Hypothalamus (tissue), 51 donors: ENCODE measurements at places on chromosomes 16 and 17.

- no peak for DNase-seq
Observed at GRCh38 chr16:27483088-27483437, 66.7 kb downstream of the GTF3C1 start.

DNA sequence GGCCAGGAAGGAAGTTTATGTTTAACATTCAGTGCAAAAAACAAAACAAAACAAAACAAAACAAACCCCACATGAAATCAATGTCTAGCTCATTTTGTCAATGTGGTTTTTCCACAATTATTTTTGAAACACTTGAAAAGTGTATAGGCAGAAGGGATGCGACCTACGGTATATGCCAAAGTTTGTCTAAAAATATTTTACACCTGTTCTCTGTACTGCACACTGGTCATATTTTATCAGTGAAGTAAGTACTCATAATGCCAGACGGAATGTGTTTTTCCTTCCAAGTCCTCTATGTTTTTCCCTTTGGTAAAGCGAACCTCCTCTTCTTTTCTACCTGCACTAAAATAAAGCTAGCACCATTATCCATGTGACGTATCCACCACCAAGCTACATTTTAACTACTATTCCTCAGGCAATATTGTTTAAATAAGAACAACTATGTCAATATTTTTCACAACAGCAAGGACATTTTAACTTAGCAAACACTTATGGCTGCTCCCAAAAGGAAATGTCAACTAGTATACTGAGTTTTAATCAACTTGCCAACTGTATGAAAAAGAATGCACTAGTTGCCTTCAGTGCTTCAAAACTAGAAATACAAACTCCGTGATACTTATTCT, 10.3 kb downstream of the TOB1 start:
- no peak for DNase-seq

DNA sequence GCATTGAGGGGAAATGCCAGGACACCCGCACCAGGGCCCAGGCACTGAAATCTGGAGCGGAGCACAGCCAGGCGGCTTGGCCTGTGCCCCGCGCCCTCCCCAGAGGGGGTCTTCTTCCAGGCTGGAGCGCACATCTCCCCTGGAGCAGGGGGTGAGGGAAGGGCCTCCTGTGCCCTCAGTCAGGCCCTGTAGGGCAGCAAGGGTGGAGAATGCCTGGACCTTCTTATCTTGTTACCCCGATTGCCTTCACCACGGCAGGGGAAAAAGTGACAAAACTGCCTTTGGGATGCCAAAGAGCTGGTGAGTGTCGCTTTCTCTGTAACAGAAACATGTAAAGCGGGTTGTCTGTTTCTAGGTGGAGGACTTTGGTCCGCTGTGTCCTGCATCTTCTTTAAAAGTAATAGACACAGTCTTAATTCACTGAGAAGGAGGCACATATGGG, 48.3 kb upstream of the BAHCC1 start:
- no peak for DNase-seq

- no peak for DNase-seq
Observed at GRCh38 chr16:75754141-75754540, 27.9 kb upstream of the CPHXL start.

DNA sequence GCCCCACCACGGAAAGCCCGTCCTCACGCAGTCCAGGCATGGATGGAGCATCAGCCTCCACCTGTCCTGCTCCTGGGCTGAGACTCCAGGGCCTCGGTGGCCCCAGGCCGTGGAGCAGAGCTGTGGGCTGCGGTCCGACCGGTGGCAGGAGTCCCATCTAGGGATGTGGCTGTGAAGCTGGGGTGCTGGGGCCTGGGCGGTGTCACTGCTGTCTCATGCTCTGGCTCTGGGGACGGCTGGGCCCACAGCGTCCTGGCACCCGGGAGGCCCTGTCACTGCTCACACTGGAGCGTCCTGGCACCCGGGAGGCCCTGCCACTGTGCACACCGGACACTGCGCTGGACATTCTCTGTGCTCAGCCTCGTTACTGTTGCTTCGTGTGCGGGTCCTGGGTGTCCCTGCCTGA, 8.4 kb downstream of the BAIAP2 start:
- DNase-seq = no peak

- DNase-seq = no peak
Observed at GRCh38 chr17:18379246-18380146, 1.9 kb downstream of the EVPLL start.

DNA sequence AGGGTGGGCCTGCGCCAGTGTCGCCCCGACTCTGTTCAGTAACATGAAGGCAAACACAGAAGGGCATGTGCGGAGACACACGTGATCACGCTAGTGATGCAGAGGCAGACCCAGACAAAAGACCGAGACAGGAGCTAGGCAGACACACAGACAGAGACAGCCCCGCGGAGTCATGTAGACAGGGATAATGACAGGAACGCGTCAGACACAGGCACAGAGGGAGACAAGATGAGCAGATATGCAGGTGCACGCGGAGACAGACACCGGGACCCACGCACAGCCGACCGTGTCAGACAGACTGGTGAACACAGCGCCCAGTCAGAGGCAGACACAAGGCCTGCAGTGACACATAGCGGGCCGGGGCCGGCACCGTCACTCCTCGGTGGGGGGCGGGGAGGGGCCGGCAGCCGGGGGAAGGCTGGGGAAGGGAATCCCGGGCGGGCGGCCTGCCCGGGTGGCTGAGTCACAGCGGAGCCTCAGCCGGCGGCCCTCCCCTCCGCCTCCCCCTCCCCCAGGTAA, 7.4 kb downstream of the KDM6B start:
- DNase-seq = peak; percentile 87

DNA sequence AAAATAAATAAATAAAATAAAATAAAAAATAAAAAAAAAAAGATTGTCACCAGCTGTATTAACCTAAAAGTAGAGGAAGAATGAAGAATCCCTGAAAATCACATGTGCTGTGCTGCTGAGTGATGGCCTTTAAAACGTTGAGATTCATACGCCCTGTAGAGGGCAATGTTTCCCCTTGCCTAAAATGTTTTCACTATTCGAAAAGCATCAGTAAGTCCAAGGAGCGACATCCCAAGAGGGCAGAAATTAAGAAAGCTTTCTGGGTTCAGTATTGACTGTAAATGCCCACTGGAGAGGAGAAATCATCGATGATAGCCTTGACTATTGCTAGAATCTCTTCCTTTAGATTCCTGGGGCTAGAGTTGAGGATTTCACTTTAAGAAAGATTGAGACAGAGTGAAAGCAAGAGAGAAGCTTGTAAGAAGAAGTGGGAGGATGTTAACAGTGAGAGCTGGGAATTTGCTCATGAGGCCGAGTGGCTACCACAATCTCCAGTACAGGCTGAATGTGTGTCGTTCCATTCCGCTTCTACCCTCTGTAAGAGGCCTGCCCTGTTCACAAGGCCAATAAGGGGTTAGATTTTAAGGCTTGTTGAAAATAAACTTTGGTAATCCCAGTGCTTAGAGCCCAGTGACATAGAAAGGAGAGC, 170.8 kb upstream of the FAM20A start:
- DNase-seq = no peak

- DNase-seq = no peak
Observed at GRCh38 chr16:88378836-88379693, 3.7 kb upstream of the ZNF469 start.

DNA sequence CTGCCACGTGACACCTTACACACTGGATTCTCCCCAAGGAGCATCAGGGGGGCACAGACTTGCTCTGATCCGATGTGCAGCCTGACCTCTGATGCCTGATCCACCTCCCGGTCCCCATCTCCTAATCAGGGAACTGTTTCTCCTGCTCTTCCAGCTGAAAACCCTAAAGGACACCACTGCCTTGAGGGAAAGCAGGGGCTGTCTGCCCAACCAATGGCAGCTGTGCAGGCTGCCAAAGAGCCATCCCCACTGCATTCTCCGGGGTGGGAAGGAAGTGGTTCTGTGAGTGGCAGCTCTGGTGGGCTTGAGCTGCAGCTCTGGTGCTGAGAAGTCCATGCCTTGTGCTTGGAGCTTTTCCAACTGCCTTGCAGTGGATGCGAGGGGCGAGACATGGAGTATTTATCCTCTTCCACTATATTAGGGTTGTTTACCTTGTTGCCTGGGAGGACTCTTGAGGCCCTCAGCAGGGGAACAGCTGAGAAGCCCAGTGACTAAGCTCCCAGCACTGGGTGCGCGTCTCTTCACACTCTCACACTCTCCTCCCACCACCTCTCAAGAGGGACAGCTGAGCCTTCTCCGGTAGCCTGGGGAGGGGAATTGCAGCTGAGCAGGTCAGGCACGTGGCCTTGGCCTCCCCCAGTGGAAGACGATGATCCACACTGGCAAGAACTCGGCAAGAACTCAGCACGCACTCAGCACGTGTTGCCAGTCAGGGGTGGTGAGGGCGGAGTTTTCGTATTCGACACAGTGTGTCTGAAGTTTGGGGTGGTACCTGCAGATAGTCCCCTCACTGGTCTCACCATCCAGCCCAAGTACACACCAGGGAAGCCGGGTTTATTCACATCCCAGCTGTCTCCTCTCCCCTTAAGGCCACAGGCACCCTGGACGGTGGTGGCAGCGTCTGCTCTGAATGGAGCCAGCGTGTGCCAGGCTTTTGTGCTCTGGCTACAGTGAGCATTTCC, 21.1 kb upstream of the SPATA32 start:
- DNase-seq = no peak

- DNase-seq = no peak
Observed at GRCh38 chr16:49578435-49579024, 204.9 kb downstream of the C16orf78 start.

- no peak for DNase-seq
Observed at GRCh38 chr16:192686-193085, 12.4 kb downstream of the HBQ1 start.

- peak; percentile 94 for DNase-seq
Observed at GRCh38 chr17:44199553-44200477, at the start of gene ATXN7L3. Gene ATXN7L3, minus strand, starts transcription at chr17:44199884. Its CDS starts 1,814 bp downstream, at chr17:44198070.

GRCh38 chr16:72066747-72067146, 3.7 kb downstream of the HPR start:
- no peak for DNase-seq

- DNase-seq = no peak
Observed at GRCh38 chr17:9110501-9110900, 89.2 kb downstream of the NTN1 start.

- DNase-seq = no peak
Observed at GRCh38 chr17:8004899-8005298, 2.5 kb downstream of the GUCY2D start.

DNA sequence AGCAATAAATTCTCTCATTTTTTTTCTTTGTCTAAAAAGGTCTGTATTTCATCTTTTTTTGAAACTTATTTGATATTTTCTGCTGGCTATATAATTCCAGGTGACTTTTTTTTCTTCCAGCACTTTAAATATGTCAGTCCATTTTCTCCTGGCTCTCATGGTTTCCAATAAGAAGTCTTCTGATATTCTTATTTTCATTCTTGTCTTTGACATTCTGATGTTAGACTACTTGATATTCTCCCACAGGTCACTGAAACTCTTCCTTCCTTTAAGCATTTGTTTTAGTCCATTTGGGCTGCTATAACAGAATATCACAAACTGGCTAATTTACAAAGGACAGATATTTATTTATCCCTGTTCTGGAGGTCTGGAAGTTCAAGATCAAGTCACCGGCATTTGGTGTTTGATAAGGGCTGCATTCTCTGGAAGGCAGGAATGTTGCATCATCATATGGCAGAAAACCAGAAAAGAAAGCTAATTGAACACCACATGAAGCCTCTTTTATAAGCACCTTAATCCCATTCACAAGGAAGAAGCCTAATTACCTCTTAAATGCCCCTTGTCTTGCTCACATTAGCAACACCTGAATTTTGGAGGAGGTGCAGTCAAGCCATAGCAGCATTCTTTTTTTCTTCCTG, 242.1 kb upstream of the TNRC6C start:
- DNase-seq = no peak

DNA sequence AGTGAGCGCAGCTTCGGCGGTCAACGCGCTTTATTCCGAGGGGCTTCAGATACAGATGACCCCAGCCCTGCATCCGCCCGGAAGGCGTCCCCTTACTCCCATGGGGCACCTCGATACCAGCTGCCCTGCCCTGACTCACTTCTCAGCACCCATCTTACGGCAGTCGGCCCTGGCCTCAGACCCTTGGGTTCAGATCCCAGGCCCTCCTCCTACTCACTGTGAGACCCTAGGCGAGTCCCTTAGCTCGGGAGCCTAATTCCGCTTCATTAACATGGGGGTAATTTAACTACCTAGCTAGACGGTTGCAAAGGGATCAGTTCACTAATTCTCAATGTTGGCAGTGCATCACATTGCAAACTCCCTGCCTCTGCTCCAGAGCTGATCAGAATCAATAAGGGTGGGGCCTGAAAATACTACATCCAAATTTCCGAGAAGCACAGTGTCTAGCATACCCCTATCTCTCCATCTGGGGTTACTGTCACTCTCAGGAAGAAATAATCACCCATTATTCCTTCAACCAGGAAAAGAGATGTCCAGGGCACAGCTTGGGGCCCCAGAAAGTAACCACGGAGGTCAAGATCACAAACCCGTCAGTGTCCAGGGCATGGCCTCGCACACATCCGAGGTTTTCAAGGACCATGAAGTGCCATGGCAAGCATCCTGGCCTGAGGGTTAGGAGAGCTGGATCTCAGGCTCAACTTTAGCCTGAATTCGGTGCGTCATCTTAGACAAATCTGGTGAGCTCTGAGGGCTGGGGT, 415 bp upstream of the FLOT2 start:
- DNase-seq = no peak

GRCh38 chr16:81767987-81768592, 11.0 kb upstream of the PLCG2 start:
- no peak for DNase-seq

DNA sequence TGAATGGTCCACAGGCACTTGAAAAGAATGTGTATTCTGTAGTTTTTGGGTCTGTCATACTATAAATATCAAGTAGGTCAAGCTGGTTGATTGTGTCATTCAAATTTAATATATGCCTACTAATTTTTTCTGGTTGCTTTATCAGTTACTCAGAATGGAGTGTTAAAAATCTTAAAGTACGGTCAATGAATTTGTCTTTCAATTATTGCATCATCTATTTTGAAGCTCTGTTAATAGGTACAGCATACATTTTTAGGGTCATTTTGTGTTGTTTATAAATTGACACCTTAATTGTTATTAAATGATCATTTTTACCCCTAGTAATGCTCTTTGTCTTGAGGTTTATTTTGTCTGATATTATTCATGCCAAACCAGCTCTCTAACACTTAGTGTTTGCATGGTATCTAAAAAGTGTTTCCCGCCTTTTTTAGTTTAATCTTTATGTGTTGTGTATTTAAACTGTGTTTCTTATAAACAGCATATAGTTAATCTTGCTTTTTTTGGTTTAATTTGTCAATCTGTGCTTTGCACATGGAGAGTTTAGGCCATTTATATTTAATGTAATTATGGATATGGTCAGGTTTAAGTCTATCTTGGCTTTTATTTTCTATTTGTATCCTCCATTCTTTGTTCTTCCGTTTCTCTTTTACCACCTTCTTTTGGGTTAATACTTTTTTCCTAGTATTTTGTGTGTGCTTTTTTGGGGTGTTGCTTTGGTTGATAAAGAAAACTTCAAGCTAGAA, 204.9 kb upstream of the EEF2KMT start:
- no peak for DNase-seq

GRCh38 chr16:81696961-81697615, 82.0 kb upstream of the PLCG2 start:
- no peak for DNase-seq
